ENCODE measurements at places on chromosomes 1 and 21.

GRCh38 chr1:32068957-32069588 lies 3.7 kb upstream of the TMEM39B start:
- no peak for DNase-seq

- DNase-seq = no peak
Observed at GRCh38 chr1:33973799-33974545, 110.1 kb downstream of the HMGB4 start.

DNA sequence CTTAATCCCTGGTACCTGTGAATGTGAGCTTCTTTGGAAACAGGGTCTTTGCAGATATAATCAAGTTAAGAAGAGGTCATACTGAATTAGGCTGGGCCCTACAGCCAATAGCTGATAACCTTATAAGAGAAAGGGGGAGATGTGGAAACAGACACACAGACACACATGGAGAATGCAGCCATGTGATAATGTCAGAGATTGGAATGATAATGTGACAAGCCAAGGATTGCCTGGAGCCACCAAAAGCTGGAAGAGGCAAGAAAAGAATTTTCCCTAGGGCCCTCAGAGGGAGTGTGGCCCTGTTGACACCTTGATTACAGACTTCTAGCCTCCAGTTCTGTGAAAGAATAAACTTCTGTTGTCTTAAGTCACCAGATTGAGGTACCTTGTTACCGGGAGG lies 114.5 kb upstream of the SOD1 start:
- no peak for DNase-seq

DNA sequence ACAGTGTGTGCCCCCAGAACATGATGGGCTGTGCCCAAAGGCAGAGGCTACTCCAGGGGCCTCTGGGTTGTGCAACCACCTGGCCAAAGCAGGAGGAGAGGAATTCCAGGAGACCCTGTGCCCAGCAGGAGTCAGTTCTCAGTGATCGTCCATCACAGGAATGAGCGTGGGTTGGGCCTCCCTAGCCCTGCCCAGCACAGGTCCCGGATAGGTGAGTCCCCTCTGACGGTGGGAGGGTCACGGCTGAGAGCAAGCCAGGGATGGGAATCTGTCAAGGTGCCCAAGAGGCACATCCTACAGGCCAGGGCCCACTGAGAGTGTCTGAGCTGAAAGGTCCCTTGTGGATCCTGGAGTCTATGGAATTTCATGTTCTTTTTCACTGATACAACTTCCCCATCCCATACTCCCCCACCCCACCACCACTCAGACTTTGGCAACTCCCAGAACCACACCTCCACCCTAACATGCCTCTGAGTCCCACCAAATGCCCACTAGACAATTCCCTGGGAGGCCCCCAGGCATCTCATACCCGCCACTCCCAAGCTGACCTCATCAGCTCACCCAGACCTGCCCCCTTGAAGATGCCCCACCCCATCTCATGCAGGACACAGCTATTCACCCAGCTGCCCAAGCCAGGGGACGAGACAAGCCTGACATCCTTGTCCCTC lies 3.1 kb downstream of the GJB4 start:
- no peak for DNase-seq

DNA sequence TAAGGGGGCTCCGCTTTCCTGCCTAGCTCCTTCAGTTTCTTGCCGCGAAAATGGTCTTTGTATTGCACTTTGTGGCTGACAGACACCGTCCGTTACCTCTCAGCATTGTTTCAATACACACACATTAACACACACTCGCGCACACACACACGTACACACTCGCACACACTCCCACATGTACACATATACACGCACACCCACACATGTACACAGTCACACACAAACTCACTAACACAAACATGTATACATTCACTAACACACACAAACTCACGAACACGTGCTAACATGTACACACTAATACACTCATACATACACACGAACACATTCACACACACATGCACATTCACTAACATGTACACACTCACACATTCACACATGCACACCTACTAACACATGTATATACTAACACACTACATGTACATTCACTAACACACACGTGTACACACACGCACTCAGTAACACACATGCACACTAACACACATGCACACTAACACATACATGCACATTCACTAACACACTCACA lies 48.9 kb downstream of the PSMG1 start:
- DNase-seq = no peak

DNA sequence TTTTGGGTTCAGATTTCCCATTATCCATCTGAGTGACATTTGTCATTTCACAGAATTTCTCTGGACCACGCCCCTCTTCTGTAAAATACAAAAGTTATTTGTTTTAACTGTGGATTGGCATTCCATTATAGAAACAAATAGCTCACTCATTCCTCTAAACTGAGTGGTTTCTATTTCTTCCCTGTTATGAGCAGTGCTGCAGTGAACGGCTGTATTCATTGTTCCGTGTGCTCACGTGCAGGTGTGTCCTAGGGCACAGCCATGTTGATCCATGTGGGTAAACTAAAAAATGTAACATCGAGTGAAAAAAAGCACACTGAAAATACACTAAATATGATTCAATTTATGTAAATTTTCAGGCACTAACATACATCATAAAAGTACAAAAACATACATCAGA lies 27.0 kb upstream of the IL12RB2 start:
- DNase-seq = no peak

DNA sequence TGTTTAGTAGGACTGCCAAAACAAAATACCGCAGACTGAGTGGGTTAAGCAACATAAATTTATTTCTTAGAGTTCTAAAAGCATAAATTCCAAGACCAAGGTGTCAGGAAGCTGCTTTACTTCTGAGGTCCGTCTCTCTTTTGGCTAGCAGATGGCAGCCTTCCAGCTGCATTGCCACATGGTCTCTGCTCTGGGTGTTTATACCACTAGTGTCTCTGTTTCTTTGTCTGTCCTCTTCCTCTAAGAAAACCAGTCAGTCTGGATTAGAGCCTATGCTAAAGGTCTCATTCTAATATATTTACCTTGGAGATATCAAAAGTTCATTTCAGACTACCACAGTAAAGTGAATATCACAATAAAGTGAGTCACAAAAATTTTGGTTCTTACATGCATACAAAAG lies 519.8 kb downstream of the COL11A1 start:
- no peak for DNase-seq

GRCh38 chr1:246587032-246587431 lies 20.8 kb downstream of the CNST start:
- no peak for DNase-seq

- no peak for DNase-seq
Observed at GRCh38 chr1:186976700-186977099, 148.0 kb downstream of the PLA2G4A start.

- DNase-seq = no peak
Observed at GRCh38 chr1:67648582-67649326, 36.2 kb upstream of the GADD45A start.

- no peak for DNase-seq
Observed at GRCh38 chr1:41671116-41671755, 186.8 kb upstream of the EDN2 start.

- no peak for DNase-seq
Observed at GRCh38 chr1:48777219-48777895, 666 bp upstream of the BEND5 start.

- DNase-seq = no peak
Observed at GRCh38 chr1:233940908-233941307, 36.4 kb downstream of the SLC35F3 start.

- DNase-seq = no peak
Observed at GRCh38 chr1:7303554-7304317, 467.4 kb upstream of the VAMP3 start.

- no peak for DNase-seq
Observed at GRCh38 chr1:19980314-19980713, 896 bp upstream of the PLA2G2A start.

GRCh38 chr1:226660410-226661182 lies 78.5 kb downstream of the ITPKB start:
- DNase-seq = no peak
